ENCODE measurements at places on chromosomes 1 and 21.

- DNase-seq: no peak
Observed at GRCh38 chr1:30701258-30701633, 22.1 kb downstream of the MATN1 start.

GRCh38 chr21:45364468-45365185 is 40.3 kb upstream of the COL18A1 start:
- DNase-seq: no peak

DNA sequence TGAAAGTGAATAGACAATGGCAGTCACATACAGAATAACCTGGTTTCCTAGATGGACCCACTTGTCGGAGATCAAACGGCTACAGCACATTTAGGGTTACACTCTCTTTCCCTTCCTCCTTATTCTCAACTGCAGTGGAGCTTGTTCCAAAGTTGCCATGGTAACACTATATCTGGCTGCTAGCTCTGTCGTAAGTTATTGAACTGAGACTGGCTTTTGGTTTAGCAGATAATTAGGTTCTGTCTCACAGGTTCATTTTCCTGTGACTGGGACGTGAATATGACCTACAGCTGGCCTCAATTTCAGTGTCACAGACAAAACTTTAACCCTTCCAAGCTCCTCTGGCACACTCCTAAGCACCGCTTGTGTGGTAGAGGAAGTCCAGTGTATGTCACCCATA is 875.8 kb downstream of the USP25 start:
- DNase-seq: no peak

DNA sequence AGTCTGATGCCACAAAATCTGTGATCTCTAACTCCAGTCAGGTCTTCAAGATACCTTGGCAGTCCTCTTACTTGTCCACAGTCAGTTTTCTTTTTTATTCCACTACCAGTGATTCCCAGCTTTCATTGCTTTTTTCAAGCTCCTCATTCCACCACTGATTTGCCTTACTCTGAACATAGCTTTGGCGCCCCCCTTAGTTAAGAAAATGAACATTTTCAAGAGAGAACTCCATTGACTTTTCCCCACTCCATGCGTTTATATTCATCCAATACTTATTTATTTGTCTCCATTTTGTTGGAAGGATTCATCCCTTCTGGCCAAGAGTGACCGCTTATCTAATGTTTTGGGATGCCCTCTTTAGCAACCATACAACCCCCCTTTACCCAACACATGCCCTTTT is 33.9 kb upstream of the IPO9 start:
- DNase-seq: peak; percentile 2

GRCh38 chr1:77473690-77474089 is 191.9 kb downstream of the AK5 start:
- no peak for DNase-seq

DNA sequence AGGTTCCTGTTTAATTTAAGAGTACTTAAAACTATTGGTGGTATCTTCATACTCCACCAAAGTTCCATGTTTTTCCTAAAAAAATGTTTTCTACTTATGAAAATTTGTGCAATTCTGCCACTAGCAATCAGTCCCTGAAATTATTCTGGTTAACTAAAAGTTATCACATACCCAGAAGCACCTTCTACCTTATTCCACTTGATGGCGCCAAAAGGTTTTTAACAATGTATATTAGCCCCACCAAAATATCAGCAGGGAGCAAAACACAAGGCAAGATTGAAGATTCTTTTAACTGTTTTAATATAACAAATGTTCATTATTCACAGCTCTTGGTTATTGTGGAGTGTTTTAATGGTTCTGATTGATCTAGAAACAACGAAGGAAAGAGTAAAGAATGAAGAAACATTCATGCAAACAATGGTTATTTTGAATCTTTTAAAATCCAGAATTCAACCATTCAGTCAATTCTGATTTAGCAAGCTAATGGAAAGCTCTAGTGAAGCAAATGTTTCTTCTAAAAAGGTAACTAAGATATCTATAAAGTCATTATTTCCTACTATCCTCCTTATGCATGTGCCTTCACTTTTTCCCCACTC is 67.2 kb downstream of the TTLL7 start:
- DNase-seq: peak; percentile 37

DNA sequence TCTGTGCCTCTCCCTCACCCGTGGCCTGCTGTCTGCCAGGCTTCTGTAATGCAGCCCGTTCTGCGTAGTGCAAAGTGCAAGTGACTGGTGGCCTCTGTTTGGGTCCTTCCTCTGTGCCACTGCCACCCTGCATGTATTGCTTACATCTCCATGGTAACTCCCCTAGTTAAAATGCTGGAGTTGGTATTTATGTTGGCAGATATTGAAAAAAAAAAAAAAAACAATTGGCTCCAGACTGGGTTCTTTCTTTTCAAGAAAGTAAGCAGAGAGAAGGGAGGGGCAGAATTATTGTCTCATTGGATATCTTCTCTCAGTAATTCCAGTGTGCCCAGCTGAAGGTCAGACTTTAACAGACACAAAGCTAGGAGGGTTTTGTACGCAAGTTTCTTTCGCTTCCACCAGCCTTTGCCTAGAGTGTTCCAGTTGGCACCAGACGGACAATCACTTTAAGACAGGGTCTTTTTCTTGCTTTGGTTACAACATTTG is 242.3 kb downstream of the PBX1 start:
- DNase-seq: no peak

GRCh38 chr1:229842302-229843255 is 216.5 kb downstream of the URB2 start:
- DNase-seq: no peak
